Upper lobe of right lung (tissue), 1 donor: ENCODE measurements at places on chromosomes 2 and 18. TPM values are rescaled to one million over a fixed set of nuclear protein-coding genes. Genes with fewer than 3 reads are reported as not detected.

DNA sequence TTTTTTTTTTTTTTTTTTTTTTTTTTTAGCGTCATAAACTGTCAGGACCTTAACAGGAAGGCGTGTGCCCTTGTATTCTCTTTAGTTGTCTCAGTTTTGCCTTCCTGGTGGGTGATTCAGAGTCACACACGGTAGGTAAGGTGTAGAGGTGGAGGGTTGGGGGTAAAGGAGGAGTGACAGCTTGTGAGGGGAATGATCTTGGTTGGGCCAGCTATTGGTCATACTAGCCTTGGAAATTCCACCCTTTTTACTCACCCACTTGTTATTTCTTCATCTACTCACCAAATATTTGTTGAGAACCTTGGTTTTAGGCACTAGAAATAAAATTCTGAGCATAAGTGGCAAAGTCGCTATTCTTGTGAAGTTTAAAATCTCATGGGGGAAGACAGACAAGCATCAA lies 22.2 kb downstream of the SMIM21 start:
- no peak for DNase-seq

GRCh38 chr2:156784020-156784701 lies 348.0 kb downstream of the GPD2 start:
- no peak for DNase-seq

- no peak for DNase-seq
Measured at GRCh38 chr2:184814421-184814820, 216.1 kb downstream of the ZNF804A start.

ANO7 gene
- 2.1 TPM for total RNA-seq

POTEC gene
- not detected for total RNA-seq

MARCO gene
- total RNA-seq: 165 TPM

CASP10 gene
- 31.6 TPM for total RNA-seq

TCF23 gene
- total RNA-seq: not detected
